Muscle of leg (tissue), 16 donors: ENCODE measurements at places on chromosomes 11 and 22.

- H3K27me3 ChIP-seq, result peaks cover 4% of the 10 kb centered on the region
- H3K4me3 ChIP-seq, result no peak overlapping the region
- H3K27ac ChIP-seq, result no peak overlapping the region
- peaks cover 3% of the 10 kb centered on the region for H3K4me1 ChIP-seq
- DNase-seq, result no peak
Observed at GRCh38 chr11:2293984-2294925, 7.5 kb downstream of the C11orf21 start.

GRCh38 chr22:27988704-27989103 is 69.6 kb upstream of the PITPNB start:
- peaks cover 89% of the 10 kb centered on the region for H3K36me3 ChIP-seq
- no peak overlapping the region for H3K27ac ChIP-seq
- H3K27me3 ChIP-seq, result no peaks in the 10 kb centered on the region
- H3K4me3 ChIP-seq, result no peak overlapping the region
- peaks cover 12% of the 10 kb centered on the region for H3K4me1 ChIP-seq

DNA sequence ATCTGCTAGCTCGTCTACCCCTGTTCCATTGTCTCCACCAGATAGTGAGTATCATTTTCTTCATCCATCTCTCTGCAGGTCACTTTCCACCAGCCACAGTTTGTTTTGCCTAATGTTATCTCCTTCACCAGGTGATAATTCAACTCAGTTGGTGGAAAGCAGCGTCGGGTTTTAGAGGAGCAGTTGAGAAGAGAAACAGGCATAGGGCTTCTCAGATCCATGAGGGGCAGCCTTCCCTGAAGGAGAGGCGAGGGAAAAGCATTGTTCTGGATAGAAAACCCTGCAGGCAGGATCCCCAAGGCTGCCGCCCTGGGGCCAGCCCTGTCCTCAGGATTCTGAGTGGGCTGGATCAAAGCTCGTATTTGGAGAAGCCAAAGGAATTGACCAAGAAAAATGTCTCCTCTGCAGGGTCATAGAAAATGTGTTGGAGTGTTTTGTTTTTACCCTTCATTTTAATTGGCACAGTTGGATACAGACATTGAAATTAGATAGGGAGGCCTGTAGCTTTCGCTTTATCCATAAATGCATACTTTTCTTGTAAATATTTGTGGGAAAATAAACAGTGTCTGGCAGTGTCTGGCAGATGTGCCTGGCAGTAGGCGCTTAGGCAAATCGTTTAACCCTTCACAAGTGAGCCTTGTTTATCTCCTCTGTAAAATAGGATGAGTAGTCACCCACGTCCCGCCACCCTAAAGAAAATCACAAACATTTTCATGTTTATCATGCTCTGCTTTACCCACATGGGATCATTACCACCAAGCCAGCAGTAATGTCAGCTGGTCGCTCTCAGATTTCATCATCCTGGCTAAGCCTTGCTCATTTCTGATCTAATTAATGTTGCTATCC is 73.4 kb upstream of the TTC12 start:
- peaks cover 4% of the 10 kb centered on the region for H3K4me1 ChIP-seq
- no peak overlapping the region for H3K4me3 ChIP-seq
- no peak for DNase-seq

GRCh38 chr11:126345283-126345682 is 10.2 kb upstream of the ST3GAL4 start:
- H3K4me3 ChIP-seq, result no peak overlapping the region
- H3K4me1 ChIP-seq, result peaks cover 44% of the 10 kb centered on the region
- H3K27me3 ChIP-seq, result no peaks in the 10 kb centered on the region
- no peak overlapping the region for H3K27ac ChIP-seq
- peaks cover 39% of the 10 kb centered on the region for H3K36me3 ChIP-seq
- no peak for DNase-seq

DNA sequence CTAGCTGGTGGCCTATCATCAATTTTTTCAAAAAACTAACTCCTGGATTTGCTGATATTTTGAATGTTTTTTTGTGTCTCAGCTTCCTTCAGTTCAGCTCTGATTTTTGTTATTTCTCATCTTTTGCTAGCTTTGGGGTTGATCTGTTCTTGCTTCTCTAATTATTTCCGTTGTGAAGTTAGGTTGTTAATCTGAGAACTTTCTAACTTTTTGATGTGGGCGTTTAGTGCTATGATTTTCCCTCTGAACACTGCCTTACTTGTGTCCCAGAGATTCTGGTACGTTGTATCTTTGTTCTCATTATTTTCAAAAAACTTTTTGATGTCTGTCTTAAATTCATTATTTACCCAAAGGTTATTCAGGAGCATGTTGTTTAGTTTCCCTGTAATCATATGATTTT is 19.1 kb downstream of the NARS2 start:
- DNase-seq, result no peak
- no peak overlapping the region for H3K4me3 ChIP-seq
- H3K27me3 ChIP-seq, result no peaks in the 10 kb centered on the region
- no peaks in the 10 kb centered on the region for H3K4me1 ChIP-seq

DNA sequence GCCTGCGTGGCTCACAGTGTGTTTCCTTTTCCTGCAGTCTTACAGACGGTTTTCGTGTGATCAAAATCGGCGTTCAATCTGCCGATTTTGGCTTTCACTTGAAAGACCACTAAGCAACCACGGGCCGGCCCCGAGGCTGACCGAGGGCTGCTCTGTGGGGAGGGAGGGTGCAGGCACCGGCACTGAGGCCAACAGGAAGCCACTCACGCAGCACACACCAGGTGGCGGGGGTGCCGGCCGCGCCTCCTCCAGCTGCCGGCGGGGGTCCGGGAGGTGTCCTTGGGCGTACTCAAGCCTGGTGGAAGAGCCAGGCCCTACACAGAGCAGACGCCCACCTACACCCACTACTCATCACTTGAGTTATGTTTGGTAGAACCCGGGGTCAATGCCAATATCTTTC is 14.3 kb downstream of the TOLLIP start:
- H3K4me3 ChIP-seq, result no peak overlapping the region
- H3K4me1 ChIP-seq, result peaks cover 24% of the 10 kb centered on the region
- peaks cover 34% of the 10 kb centered on the region for H3K36me3 ChIP-seq
- no peak for DNase-seq

DNA sequence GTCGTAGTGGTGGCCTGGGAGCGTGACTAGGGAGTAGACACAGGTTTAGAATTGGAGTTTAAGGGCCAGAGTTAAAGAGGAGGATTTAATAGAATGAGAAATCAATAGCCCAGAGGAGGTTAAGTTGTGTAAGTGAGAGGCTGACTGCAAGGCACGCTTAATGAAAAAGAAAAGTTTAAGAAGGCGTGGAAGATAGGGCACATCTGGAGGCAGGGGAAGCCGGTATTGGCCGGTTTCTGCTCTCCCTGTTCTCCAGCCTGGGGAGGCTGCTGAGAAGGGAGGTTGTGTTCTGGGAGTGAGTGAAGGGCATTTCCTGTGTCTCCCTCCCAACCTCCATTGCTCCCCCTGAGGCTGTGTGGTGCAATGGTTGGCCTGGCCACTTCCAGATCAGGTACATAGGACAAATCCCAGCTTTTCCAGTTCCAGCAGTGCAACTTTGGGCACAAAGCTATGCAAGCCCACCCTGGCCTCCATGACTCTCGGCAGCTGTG is 6.3 kb downstream of the GRIK4 start:
- H3K36me3 ChIP-seq, result no peaks in the 10 kb centered on the region
- peaks cover 30% of the 10 kb centered on the region for H3K27me3 ChIP-seq
- no peak overlapping the region for H3K4me3 ChIP-seq
- peak overlapping the region; percentile 7 for H3K27ac ChIP-seq

GRCh38 chr22:36587289-36588154 is 58.6 kb upstream of the EIF3D start:
- H3K27me3 ChIP-seq, result peaks cover 14% of the 10 kb centered on the region
- peaks cover 8% of the 10 kb centered on the region for H3K4me1 ChIP-seq
- H3K4me3 ChIP-seq, result no peak overlapping the region
- DNase-seq, result peak; percentile 45

DNA sequence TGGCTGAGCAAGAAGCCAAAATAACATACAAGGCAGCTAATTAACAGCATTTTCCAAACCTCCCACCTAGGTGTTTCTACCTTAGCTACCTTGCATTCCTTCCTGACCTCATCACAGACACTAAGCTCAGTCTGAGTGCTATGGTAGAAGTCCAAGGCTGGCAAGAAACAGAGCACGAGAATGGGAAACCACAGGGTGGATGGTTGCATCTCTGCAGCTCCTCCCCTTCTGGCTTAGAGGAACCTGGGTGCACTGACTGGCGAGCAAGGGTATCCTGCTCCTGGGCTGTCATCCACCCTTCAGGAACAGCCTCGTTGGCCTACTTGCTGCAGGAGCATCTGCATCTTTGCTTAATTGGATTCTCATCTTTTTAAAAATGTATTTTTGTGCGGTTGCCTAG is 73.1 kb upstream of the KIRREL3 start:
- DNase-seq, result no peak
- no peak overlapping the region for H3K27ac ChIP-seq
- peaks cover 12% of the 10 kb centered on the region for H3K4me1 ChIP-seq
- peaks cover 3% of the 10 kb centered on the region for H3K27me3 ChIP-seq
- no peak overlapping the region for H3K4me3 ChIP-seq
- H3K36me3 ChIP-seq, result no peaks in the 10 kb centered on the region

- peak overlapping the region; percentile 93 for H3K27ac ChIP-seq
- peak overlapping the region; percentile 54 for H3K4me3 ChIP-seq
- no peaks in the 10 kb centered on the region for H3K27me3 ChIP-seq
- peaks cover 38% of the 10 kb centered on the region for H3K4me1 ChIP-seq
Observed at GRCh38 chr11:6611963-6612212, 128 bp downstream of the TAF10 start.

DNA sequence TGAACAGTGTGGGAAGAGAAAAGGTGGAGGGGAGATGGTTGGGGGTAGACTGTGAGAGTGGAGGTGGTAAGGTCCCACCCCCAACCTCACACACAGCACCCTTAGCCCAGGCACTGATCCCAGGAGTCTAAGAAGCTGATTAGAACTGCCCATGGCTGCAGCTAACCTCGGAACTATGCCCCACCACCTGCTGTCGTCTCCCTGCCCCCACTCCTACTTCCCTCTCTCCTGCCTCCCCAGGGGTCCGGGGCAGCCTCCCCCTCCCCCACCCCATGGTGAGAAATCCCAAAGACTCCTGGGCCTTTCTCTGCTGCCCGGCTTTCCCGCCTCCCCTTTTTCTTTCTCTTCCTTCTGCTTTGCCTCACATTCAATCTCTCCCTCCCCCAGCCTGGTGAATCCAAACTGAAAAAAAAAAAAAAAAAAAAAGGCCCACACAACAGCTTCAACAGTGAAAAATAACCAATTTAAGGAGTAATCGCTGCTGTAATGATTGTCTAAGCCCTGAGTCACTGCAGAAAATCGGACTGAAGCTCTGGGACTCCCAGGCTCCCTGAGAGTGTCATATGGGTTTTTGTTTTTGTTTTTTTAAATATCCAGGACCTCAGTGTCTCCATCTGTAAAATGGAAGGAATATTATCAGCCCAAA is 9.6 kb upstream of the TP53I11 start:
- H3K4me1 ChIP-seq, result peaks cover 29% of the 10 kb centered on the region
- H3K27ac ChIP-seq, result no peak overlapping the region
- H3K4me3 ChIP-seq, result no peak overlapping the region
- peaks cover 20% of the 10 kb centered on the region for H3K27me3 ChIP-seq
- no peak for DNase-seq

GRCh38 chr22:26364066-26365015 is 64.7 kb upstream of the ASPHD2 start:
- no peaks in the 10 kb centered on the region for H3K36me3 ChIP-seq
- H3K4me1 ChIP-seq, result no peaks in the 10 kb centered on the region
- DNase-seq, result peak; percentile 80
- H3K27me3 ChIP-seq, result peaks cover 14% of the 10 kb centered on the region

GRCh38 chr11:108112057-108112456 is 9.3 kb upstream of the ACAT1 start:
- no peaks in the 10 kb centered on the region for H3K27me3 ChIP-seq
- peaks cover 8% of the 10 kb centered on the region for H3K4me1 ChIP-seq
- no peak overlapping the region for H3K4me3 ChIP-seq
- H3K36me3 ChIP-seq, result no peaks in the 10 kb centered on the region
- no peak overlapping the region for H3K27ac ChIP-seq

DNA sequence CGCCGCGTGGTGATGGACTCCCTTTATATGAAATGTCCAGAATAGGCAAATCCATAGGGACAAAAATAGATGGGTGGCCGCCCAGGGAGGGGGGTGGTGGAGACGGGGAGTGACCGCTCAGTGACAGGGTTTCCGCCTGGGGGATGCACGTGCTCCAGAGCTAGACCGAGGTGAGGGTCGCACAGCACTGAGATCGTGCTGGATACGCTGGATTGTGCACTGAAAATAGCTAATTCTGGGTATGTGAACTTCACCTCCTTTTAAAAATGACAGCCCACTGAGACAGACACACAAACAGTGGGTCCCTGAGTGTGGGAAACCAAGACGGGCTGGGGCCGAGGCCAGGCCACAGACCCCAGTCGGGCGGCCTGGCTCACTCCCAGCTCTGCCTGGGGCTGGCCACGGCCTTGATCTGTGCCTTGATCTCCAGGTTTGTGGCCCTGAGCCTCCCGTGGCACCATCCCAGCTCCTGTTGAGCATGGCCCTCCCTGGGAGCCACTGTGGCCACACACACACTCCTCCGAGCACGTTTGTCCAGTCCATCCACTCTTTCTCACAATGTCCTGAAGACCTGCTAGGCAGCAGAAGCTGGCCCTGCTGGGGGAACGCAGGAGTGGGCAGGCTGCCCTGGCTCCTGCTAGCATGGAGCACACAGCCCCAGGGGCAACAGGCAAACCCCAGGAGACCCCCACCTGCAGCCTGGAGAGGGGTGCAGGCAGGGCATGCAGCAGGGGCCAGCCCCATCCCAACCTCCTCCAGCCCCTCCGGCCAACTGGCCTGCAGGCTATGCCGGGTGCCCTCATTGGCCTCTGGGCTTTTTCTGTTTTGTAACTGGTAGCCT is 41.0 kb upstream of the TH start:
- no peak for DNase-seq
- H3K36me3 ChIP-seq, result no peaks in the 10 kb centered on the region
- H3K4me3 ChIP-seq, result no peak overlapping the region
- no peak overlapping the region for H3K27ac ChIP-seq

GRCh38 chr22:49853981-49854831 is 562 bp downstream of the ZBED4 start:
- H3K4me1 ChIP-seq, result peaks cover 24% of the 10 kb centered on the region
- peak overlapping the region; percentile 87 for H3K27ac ChIP-seq
- peaks cover 10% of the 10 kb centered on the region for H3K36me3 ChIP-seq
- H3K4me3 ChIP-seq, result peak overlapping the region; percentile 70

DNA sequence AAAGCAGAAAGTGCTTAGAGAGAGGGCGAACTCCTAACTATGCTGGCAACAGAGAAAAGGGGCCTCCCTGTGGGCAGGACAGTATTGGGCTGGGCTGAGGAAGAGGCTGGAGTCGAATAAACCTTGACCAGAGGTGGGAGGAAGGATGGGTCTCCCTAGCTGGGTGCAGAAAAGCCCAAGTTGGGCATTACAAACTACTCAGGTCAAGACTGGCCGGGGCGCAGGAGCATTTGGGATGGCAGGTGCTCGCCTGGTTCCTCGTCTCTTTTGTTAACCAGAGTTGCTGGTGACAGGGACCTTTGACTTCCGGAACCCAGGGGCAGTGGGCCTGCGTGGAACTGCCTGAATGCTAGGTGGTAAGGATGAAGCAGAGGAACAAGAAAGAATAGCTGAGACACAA is 80.3 kb upstream of the SHISAL1 start:
- DNase-seq, result no peak
- H3K36me3 ChIP-seq, result no peaks in the 10 kb centered on the region
- no peak overlapping the region for H3K4me3 ChIP-seq
- H3K27ac ChIP-seq, result no peak overlapping the region
- H3K27me3 ChIP-seq, result peaks cover 7% of the 10 kb centered on the region
- peaks cover 18% of the 10 kb centered on the region for H3K4me1 ChIP-seq
